ENCODE measurements at places on chromosomes 7 and 10.

GRCh38 chr7:151381348-151382078, 28.3 kb downstream of the WDR86 start:
- DNase-seq, result no peak

DNA sequence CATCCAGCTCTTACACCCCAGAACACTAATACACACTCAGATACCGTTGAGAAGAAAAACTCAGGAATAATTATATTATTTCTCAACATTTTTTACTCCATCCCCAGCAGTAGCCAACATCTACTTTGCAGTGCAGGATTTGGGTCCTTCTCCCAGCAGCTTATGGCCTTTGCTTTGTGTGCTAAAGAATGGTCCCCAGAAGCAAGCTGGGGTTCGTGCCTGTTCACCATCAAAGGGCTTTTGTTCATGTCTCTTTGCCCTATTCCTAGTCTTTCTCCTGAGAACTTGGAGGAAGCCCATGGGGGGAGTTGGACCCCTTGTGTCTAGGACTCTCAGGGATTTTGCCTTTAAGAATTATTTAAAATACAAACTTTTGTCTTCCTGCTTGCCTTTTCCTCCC, 100.4 kb downstream of the ZNF277 start:
- DNase-seq, result no peak

GRCh38 chr7:26723129-26723528, 141.3 kb downstream of the SKAP2 start:
- no peak for DNase-seq

DNA sequence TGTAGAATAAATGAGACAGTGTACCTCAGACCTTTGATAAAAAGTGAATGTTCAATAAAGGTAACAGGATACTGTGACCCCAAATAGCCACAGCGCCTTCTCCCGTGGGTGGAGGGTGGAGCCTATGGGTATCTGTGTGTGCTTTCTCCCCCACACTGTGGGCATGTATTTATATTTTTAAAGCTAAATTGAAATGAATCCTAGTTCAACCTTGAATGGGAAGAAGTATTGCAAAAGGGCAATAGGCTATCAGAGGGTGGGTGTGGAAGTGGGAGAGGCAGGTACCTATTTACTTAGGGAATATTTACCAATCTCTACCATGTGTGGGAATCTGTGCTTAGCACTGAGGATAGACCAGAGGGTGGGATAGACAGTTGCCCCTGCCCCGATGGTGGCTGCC, 68.9 kb downstream of the PFKFB3 start:
- peak; percentile 52 for DNase-seq

DNA sequence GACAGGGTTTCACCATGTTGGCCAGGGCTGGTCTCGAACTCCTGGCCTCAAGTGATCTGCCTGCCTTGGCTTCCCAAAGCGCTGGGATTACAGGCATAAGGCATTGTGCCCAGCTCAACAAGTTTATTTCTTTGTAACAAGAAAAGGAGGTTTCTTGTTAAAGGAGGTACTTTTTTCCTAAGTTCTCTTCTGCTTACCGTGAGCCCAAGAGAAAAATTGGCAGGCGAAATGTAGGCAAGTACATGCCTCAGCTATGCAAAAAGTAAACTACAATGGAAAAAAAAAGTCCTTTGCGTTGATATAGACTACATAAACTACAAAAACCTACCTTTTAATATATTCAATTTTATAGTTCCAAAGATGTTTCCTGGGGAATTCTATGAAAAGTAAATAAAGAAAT, 122.6 kb downstream of the DKK1 start:
- no peak for DNase-seq

- DNase-seq, result no peak
These were observed 606.8 kb downstream of the DNAJB6 start for GRCh38 chr7:157943561-157943960.

- DNase-seq, result no peak
These were observed 66.9 kb upstream of the STRIP2 start for GRCh38 chr7:129367349-129367699.

DNA sequence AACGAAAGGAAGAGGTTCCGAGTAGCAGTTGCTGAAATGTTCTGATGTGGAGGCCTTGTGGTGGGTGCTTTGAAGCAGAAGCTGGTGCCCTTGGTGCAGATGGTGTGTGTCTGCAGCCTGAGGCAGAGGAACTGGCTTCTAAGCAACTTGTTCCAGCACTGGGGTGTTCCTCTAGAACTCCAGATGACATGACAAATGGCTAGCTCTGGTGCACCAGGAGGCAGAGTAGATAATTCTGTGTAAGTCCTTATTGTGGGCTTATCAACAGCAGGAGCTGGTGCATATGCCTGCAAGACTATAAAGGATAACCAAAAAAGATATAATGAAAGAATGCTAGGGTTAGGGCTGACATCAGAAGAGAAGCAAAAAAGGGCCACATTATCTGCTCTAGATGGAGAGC, 76.5 kb downstream of the ARL5B start:
- DNase-seq, result no peak

GRCh38 chr7:50428911-50429310, 21.2 kb downstream of the FIGNL1 start:
- no peak for DNase-seq

DNA sequence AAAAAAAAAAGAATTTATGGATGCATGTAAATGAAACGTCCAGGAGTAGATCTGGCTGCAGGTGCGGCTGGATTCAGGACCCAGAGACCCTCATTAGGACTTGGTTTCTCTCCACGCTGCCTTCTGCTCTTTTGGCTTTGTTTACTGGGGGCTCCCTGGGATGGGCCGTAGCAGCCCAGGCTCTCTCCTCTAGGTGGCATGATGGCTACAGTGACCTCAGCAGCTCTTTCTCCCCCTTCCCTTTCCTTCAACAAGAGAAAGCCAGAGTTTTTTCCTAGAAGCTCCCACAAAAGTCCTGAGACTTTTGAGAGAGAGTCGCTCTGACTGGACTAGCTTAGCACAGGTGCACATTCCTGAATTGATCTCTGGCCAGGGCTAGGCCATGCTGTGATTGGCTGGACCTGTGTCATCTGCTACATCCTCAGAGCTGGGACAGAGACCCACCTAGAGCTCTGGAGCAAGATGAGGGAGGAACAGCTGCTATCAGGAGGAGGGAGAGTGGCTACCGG, 67.8 kb upstream of the PDCD4 start:
- peak; percentile 71 for DNase-seq

DNA sequence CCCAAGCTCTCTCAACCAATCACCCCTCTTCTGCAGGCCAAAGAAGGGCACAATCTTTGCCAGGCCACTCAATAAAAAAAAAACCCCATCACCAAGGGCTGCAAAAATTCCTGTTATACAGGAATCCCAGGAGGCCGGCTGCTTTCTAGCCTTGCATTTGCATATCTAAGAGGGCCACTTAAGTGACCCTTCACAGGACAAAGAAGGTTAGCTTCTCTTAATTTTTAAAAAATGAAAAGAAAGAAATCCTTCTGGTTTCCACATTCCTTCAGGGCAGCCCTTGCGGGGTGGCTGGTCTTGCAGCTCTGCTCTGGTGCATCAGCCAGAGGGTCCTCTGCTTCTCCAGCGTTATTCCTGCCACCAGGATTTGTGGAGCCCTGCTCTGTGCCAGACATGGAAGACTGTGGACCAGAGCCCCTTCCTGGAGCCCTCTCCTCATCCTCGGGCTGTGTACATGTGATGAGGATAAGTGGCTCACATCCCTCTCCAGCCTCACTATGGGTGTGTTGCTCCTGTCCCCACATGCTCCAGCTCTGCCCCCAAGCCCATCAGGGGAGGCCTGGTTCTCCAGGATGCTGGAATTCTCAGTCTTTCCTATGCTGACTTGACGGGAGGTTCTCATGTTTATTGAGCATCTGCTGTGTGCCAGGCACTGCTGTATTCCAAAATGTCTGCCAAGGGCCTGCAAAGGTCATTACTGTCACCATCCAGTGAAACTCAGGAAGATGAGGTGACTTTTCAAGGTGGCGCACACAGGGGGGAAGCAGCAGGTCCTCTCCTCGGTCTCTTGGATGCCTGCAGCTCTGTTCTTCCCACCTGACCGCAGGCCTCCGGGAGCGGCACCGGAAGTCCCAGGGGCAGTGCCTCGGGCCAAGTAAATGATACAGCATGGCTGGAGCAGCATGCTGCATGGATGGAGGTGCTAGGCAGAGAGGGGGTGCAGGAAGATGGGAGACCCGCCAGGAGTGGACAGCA, 67.7 kb downstream of the ARHGAP22 start:
- DNase-seq, result no peak

GRCh38 chr7:26052706-26053105, 99.3 kb upstream of the NFE2L3 start:
- no peak for DNase-seq

DNA sequence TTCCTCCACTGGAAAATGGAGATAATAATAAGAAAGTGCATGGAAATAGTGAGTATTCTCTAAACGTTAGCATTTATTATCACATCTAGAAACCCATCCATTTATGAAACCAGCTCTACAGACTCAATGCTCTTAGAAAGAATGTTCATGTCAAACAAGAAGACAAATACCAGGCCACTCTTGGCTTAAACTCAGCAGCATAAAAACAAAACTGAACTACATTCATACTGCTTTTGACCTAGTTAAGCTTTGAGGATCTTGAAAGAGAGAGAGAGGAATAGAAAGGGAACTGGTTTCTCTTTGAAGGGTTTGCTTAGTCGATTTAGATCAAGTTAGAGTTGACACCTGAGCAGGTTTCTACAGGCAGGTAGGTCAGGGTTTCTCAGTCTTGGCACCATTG, 332.9 kb upstream of the PRKCQ start:
- no peak for DNase-seq

DNA sequence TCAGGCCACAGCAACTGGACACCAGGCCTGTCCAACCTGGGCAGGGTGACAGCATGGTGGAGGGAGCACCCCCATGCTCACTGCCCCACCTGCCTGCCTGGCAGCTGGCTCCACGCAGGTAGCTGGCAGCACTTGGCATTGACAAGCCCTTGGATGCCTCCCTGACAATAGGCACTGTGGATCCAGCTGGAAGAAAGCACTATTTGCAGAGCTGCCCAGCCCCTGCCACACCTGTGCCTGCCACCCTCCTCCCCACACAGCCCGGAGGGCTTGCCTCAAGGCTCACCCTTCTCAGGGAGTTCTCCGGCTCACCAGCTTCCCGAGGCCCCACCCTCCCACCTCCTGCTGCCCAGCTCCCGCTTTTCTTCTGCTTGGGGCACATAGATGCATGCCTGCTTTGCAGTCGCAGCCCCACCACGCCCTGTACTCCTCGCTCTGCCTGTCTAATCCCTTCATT, 160.1 kb downstream of the NEURL1 start:
- no peak for DNase-seq

DNA sequence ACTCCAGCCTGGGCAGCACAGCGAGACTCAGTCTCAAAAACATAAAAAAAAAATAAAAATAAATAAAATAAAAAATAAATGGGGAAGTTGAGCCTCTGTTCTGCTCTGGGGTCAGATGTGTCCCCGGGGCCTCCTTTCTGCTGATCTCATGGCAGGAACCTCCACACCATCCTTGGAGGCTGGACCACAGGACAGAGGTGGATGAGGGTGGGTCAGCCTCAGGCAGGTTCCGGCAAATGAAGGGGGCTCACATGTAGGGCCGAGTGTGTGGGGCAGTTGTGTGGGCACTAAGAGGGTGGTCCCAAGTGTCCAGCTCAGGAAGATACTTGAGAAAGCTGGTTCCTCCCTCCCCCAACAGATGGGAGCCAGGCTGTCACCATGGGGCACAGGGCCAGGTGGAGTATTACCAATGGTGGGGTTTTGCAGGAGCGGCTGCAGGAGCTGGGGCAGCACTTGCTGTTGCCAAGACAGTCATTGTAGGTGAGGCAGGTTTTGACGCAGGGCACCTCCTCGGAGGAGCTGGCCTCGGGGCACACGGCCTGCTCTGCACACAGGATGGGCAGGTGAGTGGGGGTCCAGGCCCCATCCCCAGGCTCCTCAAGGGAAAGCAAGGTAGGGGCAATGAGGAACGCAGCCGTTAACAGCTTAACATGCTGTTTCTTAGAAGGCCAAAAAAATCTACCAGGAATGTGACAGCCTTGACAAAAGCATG, 13.9 kb upstream of the TBRG4 start:
- DNase-seq, result no peak

GRCh38 chr7:16697507-16698199, 51.7 kb downstream of the BZW2 start:
- no peak for DNase-seq

DNA sequence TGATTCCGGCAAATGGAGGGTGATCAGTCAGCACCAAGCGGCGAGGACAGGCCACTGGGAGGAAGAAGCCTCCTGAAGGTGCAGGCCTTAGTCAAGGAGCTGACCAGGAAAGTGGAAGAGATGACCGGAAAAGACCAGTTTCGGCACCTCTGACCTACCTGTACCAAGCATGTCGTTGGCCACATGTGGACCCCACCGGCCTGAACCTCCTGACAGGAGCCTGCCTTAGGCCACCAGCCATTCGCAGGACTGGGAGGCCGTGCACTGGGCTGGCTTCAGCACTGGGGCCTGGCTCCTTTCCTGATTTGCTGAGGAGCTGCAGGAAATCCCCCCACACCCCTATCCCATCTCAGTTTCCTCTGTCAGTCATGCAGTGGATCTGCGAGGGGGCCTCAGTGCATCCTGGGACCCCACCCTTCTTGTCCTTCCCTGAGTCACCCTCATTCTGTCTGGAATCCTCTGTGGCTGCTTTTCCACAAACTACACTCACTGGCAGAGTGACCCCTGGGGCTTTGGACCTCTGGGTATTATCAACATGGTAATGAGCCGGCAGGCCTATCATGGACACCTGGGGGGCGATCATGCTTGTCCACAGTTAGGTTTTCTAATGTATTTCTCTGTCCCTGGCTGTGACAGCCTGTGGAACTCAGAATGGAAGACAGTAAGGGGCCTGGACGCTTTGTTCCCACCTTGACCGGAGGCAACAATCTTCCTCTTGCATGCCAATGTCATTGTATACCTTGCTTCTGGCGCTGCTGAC, 33.0 kb downstream of the RAMP3 start:
- no peak for DNase-seq

- DNase-seq, result no peak
These were observed 828 bp upstream of the KEL start for GRCh38 chr7:142962991-142963390.

DNA sequence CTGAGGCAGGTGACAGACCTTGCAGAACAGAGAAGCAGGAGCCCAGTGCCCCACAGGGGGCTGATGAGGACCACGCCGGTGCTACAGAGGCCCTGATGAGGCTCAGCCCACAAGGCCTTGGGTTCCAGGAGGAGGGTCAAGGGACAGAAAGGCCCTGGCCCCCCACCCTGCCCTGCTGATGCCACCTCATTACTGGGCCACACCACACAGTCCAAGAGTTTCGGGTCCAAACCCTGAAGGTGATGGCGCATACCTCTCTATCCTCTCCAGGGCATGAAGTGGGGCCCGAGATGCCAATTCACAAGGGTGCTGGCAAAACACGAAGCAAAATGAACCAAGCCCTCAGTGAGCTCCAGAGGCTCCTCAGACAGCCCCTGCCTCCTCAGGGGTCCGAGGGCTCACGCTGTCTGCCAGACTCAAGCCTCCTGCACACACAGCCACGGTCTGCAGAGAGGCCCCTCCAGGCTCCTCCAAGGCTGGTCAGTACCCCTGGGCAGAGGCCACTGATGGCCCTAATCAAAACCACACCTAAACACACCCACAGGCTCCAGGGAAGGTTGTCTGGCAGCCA, 32.3 kb downstream of the RASGEF1A start:
- no peak for DNase-seq
